ENCODE measurements at places on chromosomes 1 and 21.

DNA sequence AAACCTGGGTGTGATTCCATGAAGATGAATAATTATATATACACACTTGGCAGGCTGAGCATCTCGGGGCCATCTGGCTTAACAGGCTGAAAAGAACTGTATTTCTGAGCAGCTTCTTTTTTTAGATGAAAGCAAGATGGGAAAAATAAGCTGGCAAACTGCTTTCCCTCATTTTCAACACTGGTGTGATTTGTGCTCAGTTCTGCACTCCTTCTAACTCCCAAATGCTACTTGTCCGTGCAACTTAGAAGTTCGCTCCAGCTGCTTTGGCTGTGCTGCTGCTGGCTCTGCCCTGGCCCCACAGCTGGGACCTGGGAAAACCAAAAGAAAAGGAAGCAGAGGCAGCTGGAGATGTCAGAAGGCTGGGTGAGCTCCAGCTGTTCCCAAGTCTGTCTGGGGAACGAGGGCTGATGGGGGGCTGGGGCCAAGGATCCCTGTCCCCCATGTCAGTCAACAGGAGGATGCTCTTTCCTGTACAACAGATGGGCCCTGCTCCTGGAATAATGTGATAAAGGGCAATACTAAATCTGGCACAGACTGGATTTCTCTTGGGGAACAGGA, 44.9 kb downstream of the PAFAH2 start:
- no peak for DNase-seq

DNA sequence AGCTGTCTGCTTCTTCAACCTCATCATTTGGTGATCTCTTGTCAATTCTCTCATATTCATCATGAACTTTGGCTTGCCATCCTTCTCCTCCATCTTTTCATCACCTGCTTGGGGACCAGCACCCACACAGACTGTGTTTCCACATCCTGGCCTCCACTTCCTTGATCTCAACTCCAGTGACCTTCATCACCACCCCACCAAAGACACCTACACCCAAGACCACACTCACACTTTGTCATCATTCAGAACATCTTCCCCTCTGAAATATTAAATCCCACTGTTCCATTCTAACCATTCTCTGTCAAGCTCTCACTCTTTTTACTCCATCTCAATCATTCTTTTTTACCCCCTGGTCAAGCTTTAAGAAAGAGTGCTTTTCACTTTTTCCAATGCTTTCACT, 115.5 kb upstream of the VAV3 start:
- DNase-seq: peak; percentile 62

DNA sequence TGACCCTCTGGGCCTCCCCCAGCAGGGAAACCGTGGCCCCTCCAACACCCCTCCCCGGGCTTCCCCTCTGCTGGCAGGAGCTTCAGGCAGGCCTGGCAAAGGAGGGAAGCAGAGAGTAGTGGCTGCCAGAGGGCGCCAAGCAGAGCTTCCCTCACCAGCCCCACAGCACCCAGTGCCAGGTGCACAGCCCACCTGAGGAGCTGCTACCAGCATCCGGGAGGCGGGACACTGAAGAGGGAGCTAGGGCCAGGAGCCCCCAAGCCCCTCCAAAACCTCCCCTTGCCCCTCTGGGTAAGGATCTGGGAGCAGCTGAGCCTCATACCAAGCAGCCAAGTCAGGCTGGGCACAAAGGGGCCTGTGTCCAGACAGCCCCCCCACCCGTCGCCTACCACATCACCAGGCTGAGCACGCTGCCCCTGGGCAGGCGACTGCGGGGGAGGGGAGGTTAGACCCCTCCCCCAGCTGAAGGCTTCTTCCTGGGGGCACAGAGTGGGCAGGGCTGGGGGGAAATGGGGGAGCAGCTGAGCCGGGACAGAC, 19.6 kb downstream of the CCDC24 start:
- no peak for DNase-seq

DNA sequence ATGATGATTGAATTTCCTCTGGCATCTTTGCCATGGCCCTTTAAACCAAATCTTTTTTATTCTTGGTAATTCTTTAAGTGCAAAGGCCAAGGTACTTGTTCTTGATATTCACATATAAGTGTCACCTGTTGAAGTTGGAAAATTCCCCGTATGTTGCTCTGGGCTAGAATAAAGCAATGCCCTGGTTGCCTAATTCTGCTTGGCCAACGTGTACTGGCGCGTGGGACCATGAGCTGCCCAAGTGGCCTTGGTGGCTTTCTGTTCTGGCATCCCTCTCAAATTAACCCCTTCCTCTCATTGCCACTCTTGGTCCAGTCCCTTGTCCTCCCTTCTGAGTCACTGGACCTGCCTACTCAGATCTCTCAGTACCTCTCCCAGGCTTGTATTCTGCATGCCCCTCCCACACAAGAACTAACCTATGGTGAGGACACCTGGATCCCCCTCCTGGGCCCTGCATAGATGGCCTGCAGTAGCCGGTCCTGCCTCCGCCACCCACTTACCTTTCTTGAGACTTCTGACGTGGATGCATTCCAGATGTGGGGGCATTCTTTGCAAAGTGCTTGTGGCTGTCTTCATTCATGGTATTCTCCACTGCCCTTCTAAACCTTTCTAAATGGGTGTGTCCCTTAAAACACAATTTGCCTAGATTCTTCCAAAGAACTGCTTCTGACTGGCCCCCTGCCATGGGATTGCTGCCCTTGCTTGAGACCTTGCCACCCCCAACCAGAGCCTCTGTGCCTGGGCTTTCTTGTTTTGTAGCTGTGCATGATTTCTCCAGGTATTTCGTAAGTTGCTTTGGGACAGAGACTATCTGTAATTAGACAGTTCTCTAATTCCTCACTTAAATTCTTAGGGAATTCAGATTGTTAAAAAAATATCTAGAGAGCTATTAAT, 152.4 kb downstream of the GALNT2 start:
- no peak for DNase-seq

GRCh38 chr1:3312898-3313575, 141.4 kb upstream of the ARHGEF16 start:
- DNase-seq: peak; percentile 84
